Lung (tissue), 17 donors: ENCODE measurements at places on chromosomes 7 and 10. TPM values are rescaled to one million over a fixed set of nuclear protein-coding genes. Genes with fewer than 3 reads are reported as not detected.

Gene GDF2
- not detected for total RNA-seq

DNA sequence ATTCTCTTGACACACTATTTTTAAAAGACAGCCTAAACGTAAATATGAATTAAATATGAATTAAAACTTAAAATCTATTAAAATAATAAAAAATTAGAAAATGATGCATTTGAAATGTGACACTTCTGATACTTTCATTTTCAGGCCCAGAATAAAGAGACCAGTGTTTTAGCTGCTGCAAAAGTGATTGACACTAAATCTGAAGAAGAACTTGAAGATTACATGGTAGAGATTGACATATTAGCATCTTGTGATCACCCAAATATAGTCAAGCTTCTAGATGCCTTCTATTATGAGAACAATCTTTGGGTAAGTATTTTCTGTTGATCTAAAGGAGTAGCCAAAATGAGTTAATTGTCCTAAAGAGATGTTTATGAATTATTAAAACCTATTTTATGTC lies 23.6 kb downstream of the SLK start:
- H3K27ac ChIP-seq, result no peak overlapping the region
- peaks cover 11% of the 10 kb centered on the region for H3K4me1 ChIP-seq
- H3K36me3 ChIP-seq, result peaks cover 6% of the 10 kb centered on the region

Gene MAGI2
- 18.0 TPM for total RNA-seq

DNA sequence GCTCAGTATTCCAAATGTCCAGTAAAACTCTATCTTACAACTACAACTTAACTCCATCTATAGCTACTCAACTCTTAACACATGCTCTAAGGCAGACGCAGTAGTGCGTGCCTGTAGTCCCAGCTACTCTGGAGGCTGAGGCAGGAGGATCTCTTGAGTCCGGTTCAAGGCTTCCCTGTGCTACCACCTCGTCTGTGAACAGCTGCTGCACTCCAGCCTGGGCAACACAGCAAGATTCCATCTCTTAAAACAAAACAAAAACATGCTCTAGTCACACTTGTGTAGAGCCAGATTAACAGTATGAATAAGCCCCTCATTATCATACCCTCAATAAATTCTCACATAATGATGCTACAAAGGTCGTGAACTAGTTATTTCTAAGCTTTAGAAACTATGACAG lies 3.6 kb downstream of the BAZ1B start:
- peaks cover 16% of the 10 kb centered on the region for H3K4me1 ChIP-seq
- H3K27me3 ChIP-seq, result no peaks in the 10 kb centered on the region
- H3K36me3 ChIP-seq, result peaks cover 8% of the 10 kb centered on the region
- no peak overlapping the region for H3K4me3 ChIP-seq

DNA sequence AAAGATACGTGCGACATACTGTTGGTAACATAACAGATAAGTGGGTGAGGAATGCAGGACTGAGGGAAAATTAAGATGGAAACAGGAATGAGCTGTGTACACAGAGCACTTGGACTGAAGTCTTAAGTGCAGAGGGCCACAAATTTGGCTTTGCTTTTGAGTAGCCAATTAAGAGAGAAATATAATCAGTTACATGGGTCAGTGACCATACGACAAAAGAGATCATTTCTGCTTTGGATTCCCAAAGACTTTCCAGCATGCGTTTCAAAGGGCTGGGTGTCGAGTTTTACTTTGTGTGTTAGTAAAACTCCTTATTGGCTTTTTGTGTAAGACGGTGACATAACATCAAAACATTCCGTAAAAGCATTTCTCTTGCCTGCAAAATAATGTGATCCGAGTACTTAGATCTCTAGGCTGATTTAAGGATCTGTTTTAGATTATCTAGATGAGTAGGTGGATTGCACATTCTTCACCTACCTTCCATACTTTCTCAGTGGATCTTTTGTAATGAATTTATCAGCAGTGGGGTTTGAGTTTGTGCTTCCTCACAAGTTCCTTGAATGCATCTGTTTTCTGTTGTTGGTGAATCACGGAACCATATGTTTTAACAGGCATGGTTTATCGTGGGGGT lies 7.5 kb downstream of the RABGEF1 start:
- H3K4me3 ChIP-seq, result no peak overlapping the region
- H3K4me1 ChIP-seq, result peaks cover 2% of the 10 kb centered on the region

Gene SFTPA1
- 3,820 TPM for total RNA-seq

- H3K4me1 ChIP-seq, result peaks cover 21% of the 10 kb centered on the region
- no peaks in the 10 kb centered on the region for H3K36me3 ChIP-seq
- no peak overlapping the region for H3K4me3 ChIP-seq
- DNase-seq, result peak; percentile 79
- no peaks in the 10 kb centered on the region for H3K27me3 ChIP-seq
- no peak overlapping the region for H3K27ac ChIP-seq
These were observed 159.6 kb downstream of the PARD3 start for GRCh38 chr10:34655286-34656170.

GRCh38 chr7:105776986-105777910 lies 99.2 kb downstream of the ATXN7L1 start:
- no peak overlapping the region for H3K27ac ChIP-seq
- DNase-seq, result peak; percentile 11
- H3K36me3 ChIP-seq, result no peaks in the 10 kb centered on the region

GRCh38 chr7:65251851-65252620 lies 121.6 kb upstream of the ZNF92 start:
- peak; percentile 47 for DNase-seq
- peak overlapping the region; percentile 65 for H3K4me3 ChIP-seq
- peak overlapping the region; percentile 61 for H3K27ac ChIP-seq
- H3K36me3 ChIP-seq, result no peaks in the 10 kb centered on the region
- H3K27me3 ChIP-seq, result no peaks in the 10 kb centered on the region

DNA sequence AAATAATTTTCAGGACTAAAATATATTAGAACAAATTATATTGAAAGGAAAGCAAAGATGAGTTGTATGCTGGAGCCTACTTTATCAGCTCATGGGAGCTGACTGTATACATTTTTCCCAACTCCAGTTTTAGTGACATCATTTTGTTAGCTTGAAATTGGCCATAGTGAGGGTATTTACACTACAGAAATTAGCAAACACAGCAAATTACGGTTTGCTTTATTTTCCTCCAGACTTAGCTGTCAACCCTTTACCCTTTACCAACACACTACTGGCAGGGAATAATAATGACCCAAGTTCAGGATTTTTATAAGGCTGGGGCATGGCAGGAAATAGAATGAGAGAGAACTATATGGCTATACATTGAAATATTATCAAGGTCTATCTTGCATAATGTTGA lies 120.3 kb upstream of the PRSS1 start:
- no peaks in the 10 kb centered on the region for H3K4me1 ChIP-seq
- H3K27me3 ChIP-seq, result no peaks in the 10 kb centered on the region
- H3K36me3 ChIP-seq, result no peaks in the 10 kb centered on the region
- no peak overlapping the region for H3K4me3 ChIP-seq
- no peak overlapping the region for H3K27ac ChIP-seq

- H3K4me3 ChIP-seq, result no peak overlapping the region
- no peaks in the 10 kb centered on the region for H3K4me1 ChIP-seq
- peaks cover 27% of the 10 kb centered on the region for H3K36me3 ChIP-seq
- H3K27ac ChIP-seq, result no peak overlapping the region
- DNase-seq, result no peak
These were observed 438.3 kb downstream of the PLXDC2 start for GRCh38 chr10:20254497-20254896.

- DNase-seq, result no peak
- H3K27ac ChIP-seq, result no peak overlapping the region
- peaks cover 45% of the 10 kb centered on the region for H3K27me3 ChIP-seq
- H3K4me3 ChIP-seq, result peak overlapping the region; percentile 35
- no peaks in the 10 kb centered on the region for H3K4me1 ChIP-seq
These were observed 485 bp downstream of the ALOX5 start for GRCh38 chr10:45374350-45375052.
